Astrocyte (in vitro differentiated cells and primary cell): ENCODE measurements at places on chromosomes 7 and 10. TPM values are rescaled to one million over a fixed set of nuclear protein-coding genes. Genes with fewer than 3 reads are reported as not detected.

DNA sequence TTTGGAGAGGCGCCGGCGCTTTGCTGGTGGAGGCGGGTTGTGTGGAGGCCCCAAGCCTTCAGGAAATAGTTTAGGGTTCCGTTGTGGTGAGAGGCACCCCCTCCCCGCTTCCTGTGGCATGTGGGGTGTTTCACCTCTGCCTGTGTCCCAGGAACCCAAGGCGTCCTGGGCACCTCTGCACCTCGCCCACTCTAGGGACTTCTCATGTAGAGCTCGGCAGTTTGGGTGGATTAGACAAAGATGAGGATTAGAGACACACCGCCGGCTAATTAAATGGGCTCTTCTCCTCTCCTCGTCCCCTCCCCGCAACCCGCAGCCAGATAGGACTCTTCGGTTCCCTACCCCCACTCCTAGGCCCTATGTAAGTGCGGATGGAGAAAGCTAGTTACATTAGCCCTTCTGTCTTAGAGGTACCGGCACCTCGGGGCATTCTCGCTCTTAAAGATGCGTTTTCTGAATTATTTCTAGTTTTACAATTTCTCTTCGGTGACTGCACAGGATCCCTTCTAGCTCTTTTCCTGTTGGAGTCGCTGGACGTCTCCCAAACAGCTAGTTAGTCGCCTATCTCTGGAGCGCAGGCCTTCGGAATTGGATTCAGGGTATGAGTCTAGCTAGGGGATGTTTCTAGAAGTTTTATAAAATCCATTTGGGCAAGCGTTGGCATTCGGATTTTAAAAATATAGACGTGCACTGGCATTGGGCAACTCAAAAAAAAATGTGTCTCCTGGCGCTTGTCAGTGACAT is 7.8 kb downstream of the PTF1A start:
- DNase-seq, result no peak

GRCh38 chr10:78619115-78619851 is 449.5 kb upstream of the ZMIZ1 start:
- no peak for DNase-seq

DNA sequence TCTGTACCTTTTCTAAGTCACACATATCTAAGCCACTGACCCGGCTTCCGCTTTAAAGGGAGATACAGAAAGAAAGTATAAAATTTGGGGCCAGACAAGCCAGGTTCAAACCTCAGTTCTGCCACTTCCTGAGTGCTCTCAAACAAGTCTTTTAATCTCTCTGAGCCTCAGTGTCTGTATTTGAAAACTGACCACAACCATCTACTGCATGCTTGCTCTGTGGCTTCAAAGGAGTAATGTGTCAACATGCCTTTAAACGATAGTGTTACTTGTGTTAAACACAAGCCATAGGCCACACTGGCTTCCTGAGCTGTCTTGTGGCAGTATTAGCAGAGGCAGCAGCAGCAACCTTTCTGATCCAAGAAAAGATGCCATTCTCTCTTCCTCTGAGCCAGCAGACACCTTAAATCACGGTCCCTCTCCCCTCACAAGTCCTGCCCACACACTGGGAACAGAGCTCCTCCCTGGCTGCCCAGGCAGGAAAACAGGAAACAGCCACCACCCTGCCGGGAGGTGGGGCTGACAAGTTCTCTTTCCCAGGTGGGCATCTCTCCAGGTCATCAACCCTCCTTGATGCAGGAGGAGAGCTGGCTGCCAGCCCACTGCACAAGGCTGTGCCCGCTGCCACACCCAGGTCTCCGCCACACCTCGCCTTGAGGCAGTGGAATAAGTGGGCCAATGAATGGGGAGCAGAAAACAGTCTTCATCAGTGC is 10.7 kb downstream of the HIP1 start:
- peak; percentile 85 for DNase-seq

DNA sequence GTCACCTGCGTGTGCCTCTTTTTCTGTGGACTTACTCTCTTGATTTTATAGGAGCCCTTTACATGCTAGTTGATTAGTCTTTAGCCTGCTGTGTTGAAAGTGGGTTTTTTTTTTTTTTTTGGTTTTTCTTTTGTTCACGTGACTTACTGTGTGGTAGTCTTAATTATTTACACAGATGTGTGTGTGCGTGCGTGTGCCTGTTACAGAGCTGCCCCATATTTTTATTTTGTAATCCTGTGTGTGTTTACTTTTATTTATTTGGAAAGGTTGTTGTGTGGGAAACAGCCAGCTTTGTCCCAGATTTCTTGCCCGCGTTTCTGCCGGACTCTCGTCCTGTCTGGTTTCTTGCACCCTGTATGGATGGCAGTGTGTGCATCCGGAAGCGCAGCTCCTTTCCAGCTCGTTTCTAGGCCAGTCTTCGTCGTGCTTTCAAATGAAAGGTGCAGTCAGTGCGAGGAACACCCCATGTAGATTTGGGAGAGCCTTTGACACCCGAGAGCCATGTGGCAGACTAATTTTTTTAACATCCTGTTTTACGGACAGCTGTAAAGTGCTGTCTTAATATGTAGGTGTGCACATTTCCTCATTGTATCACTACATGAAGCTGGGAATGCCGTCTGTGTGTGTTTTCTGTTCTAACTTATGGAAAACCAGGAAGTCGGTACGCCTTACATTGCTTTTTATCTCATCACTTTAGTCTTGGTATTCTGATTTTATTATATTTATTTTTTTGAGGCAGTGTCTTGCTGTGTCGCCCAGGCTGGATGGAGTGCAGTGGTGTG is 55.6 kb downstream of the DNAJB6 start:
- DNase-seq, result no peak

DNA sequence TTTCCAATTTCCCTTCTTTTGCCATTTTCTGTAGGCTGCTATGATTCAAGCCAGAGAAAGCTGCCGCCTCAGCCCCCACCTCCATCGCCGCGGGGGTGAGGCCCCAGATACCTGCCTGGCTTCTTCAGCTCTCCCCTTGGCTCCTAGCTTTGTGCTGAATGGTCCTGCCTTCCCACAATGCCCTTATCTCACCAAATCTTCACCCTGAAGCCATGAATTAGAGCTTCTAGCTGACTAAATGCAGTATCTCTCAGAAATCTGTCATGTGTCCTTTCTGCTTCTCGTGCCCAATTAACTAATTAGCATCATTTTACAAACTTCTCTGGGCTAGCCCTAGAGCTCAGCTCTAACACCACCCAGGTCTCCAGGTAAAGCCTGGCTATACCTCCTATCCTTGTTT is 32.2 kb upstream of the GPNMB start:
- no peak for DNase-seq

DNA sequence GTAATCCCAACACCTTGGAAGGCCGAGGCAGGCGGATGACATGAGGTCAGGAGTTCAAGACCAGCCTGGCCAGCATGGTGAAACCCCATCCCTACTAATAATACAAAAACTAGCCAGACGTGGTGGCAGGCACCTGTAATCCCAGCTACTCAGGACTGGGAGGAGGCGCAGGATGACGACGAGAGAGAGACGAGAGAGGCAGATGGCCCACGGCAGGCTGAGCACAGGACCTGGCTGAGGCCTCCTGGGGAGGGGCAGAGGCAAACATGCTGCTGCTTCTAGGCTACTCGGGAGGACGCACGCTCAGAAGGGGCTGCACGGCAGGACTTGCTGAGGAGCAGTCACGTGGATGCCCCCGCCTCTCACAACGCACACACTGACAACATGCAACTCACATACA is 22.4 kb downstream of the DIP2C start:
- no peak for DNase-seq

DNA sequence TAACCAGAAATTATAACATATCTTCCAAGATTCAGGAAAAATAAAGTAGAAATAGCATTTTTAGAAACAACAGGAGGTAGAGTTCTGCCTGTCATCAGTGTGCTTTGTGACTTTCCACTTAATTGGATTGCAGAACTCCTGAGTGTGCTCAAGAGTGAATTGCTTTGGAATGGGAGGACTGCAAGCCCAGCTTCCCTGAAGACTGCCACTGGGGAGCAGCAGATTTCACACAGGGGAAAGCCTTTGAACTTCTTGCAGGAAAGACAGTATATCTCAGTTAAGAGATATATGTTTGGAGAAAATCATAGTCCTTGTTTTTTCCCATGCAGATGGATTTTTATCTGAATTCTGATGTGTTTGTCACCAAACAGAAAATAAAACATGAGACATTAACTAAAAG is 124.5 kb downstream of the TMEM168 start:
- no peak for DNase-seq

- DNase-seq, result peak; percentile 57
Measured at GRCh38 chr10:15035385-15036301, 8.1 kb upstream of the OLAH start.

GRCh38 chr10:132316133-132316532 is 8.4 kb upstream of the STK32C start:
- DNase-seq, result no peak

DNA sequence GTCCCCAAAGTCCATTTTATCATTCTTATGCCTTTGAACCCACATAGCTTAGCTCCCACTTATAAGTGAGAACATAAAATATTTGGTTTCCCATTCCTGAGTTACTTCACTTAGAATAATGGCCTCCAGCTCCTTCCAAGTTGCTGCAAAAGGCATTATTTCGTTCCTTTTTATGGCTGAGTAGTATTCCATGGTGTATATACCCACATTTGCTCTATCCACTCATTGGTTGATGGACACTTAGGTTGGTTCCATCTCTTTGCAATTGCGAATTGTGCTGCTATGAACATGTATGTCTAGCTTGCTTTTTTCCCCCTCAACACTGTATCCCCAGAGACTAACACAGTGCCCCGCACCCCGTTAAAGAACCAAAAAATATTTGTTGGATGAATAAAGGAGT is 670 bp upstream of the CAPZA2 start:
- no peak for DNase-seq

DNA sequence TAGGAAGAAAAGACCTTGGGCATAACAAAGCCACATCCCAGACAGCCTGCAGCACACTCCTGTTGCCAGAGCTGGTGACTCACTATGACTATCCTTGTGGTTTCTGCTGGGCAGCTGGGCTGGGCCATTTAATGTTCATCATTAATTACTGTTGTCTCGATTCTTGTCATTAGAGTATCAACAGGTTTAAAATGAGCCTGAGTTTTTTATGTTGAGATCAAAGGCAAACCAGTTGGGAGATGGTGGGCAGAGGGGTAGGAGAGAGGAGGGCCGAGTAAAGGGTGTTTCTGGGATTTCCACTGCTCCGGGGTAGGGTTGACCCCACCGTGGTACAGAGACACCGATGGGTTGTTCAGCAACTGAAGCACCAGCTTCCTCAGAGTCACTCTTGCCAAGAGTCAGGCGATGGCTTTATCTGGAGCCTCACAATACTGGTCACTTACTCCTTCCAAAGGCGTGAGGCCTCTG is 128.7 kb upstream of the LYZL1 start:
- peak; percentile 95 for DNase-seq

GRCh38 chr7:16460789-16461493 is 4.6 kb downstream of the SOSTDC1 start:
- DNase-seq, result no peak

The C10orf67 gene
- total RNA-seq, result 0.27 and 0.46 TPM in 2 replicates

The STEAP1 gene
- total RNA-seq, result 5.0 and 6.2 TPM in 2 replicates

The RAB19 gene
- 0.50 TPM in 1 of 2 replicates, not detected in the other for total RNA-seq

The CDK1 gene
- 4.1 and 6.6 TPM in 2 replicates for total RNA-seq

The TMEM139 gene
- total RNA-seq, result 0.20 TPM in 1 of 2 replicates, not detected in the other

The LIPN gene
- total RNA-seq, result not detected in 2 replicates
